H54 (cell line): ENCODE measurements at places on chromosomes 5 and 9.

- no peak for DNase-seq
Observed at GRCh38 chr5:77210091-77210963, at the start of gene PDE8B. PDE8B (plus strand) TSS chr5:77210680; CDS start chr5:77210926, 246 bp downstream.

GRCh38 chr9:91433180-91433579, 9.5 kb upstream of the NFIL3 start:
- DNase-seq, result peak; percentile 70

- no peak for DNase-seq
Observed at GRCh38 chr5:58842852-58843251, 260.0 kb downstream of the RAB3C start.

GRCh38 chr5:1035421-1036405, 27.1 kb downstream of the NKD2 start:
- no peak for DNase-seq

DNA sequence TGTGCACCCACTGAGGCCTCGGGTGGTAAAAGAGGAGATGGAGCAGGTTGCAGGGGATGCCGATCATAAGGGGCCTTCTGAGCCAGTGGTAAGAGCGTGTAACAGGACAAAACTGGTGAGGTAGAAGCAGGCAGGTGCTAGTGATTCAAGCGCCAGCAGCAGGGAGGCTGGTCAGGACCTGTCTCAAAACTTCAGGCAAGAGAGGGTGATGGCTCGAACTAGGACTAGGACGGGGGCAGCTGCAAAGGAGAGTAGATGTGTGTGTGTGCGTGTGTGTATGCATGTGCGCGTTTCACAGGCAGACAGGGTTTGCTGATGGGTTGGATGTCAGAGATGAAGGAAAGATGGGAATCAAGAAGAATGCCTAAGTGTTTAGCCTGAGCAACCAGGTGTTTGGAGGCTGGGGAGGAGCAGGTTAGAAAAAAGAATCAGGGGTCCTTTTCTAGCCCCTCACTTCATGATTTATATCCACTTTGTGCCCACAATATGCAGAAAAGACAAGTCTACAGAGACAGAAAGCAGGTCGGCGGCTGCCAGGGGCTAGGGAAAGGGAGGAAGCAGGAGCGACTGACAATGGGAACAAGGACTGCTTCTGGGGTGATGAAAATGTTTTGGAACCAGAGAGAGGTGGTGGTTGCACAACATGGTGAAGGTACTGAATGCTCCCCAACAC, 15.2 kb downstream of the HRH2 start:
- no peak for DNase-seq

DNA sequence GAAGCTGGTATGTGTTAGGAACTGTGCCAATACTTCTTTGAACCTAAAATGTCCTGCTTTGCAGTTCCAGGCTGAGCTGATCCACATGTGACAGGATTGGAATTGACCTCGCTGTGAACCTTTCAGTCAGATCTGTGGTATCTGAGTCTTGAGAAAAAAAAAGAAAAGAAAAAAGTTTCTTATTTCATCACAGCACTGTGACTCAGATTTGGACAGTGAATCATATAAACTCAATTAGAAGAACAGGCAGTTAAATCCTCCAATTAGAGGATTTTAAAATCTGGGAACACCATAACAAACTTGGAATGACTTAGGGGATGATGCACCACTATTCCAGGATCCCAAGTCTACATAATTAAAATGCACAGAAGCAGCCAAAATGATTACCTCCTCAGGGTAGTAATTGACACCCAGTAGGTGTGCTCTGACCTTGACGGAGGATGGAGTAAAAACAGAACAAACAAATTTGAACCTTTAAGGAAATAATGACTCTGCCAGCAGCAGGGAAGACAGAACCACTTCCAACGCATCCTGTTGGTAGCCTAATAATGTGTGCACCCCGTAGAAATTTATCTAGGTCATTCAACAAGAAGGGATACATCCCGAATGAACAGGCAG, 57.8 kb upstream of the RAI14 start:
- peak; percentile 39 for DNase-seq

DNA sequence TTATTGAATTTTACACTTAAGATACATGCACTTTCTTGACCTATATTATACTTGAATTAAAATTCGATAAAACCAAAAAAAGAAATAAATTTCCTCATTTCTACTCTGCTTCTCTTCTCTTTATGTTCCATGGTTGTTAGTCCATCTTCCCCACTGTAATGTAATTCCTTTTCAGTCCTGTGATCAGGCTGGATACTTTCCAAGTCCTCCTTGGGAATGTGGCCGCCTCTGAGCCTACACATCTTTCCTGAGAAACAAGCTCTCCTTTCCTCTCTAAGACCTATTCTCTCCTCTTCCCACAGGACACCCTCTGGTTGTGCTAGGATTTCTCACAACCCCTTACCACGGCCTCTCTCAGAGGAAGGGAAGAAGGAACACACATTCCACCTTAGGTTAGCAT, 285.1 kb downstream of the DNAH5 start:
- no peak for DNase-seq

DNA sequence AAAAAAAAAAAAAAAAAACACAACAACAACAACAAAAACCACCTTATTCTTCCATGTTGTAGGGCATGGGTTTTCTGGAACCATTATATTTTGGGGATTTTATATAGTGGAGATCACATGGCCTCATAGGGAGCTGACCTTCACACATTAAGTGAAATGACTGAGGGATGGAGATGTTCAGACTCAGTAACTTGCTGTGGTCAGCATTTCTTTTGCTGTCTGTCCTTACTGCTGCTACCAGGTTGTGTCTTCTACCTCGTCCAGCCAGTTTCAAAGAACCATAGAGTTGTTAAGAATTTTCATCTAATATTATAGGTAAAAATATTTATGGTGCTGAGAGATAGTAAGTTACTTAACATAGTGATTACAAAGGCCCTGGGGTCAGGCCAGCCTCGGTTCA, 107.6 kb downstream of the PDE8B start:
- no peak for DNase-seq

DNA sequence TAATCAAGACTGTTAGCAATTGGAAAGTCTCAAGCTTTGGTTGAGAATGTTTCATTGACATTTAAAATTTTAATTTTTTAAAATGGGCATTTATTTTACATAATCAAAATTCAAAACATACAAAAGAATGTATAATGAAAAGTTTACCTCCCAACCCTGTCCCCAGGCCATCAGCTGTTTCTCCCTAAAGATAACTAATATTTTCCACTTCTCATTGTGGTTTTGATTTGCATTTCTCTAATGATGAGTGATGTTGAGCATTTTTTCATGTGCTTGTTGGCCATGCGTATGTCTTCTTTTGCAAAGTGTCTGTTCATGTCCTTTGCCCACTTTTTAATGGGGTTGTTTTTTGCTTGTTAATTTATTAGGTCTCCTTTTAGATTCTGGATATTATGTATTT, 11.4 kb upstream of the MACIR start:
- no peak for DNase-seq

DNA sequence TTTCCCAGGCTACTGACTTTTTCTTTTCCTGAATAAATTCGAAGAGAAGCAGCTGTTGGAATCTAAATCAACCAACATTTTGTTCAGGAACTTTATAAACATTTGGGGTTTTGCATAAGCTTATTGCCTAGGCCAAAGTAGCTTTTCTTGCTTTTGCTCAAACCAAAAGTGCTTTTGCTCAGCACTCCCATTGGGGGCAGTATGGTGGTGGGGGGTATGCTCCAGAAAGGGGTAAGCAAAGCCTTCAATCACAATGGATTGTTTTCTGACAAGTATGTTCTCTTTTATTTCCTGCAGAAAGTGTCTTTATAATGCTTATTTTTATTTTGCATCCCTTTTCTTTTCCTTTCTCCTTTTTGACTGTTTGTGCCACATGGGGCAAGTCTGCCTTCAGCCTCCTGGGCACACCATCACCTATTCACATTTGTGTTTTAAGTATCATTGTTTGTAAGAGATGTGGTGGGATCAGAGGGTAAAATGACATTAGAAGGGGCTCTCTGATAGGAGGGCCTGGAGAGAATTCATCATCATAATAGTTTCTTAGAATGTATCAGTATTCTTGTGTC, 86.0 kb downstream of the PRDM6 start:
- no peak for DNase-seq

DNA sequence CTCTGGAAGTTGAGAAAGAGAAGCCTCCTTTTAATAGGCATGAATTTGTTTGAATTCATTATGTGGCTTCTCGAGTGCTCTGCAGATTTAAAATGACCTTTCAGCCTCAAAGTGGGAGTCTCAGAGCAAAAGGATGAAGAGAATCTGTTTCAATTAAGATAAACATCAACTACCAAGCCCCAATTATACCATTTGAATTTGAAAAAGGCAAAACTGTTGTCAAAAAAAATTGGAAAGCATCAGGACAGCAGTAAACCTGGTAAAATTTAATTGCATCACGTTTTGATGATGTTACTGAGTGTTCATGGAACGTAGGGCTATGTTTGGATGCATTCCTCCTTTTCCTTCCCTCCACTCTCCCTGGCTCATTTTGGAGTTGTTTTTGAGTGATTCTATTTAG, 637.2 kb downstream of the PDE4D start:
- DNase-seq, result no peak

- no peak for DNase-seq
Observed at GRCh38 chr5:55407059-55407684, 99.4 kb downstream of the MTREX start.

GRCh38 chr9:110864011-110864410, 174.3 kb downstream of the LPAR1 start:
- DNase-seq, result no peak

DNA sequence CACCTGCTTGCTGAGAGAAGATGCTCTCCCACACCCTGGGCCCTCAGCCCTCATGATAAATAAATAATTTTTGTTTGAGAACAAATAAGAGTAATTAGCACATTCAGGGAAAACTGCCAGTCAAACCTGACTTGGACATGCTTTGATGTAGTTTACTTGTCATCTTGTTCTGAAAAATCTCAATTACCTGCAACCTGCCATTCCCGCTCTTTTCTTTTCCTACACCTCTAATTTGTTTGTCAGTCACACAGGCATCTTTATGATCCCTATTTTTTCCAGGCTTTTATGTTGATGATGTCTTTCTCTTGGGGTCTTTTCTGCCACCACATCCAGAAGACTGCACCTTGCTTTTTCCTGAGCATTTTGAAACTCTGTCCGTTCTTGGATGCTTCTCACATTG, 28.6 kb upstream of the TGFBI start:
- no peak for DNase-seq

DNA sequence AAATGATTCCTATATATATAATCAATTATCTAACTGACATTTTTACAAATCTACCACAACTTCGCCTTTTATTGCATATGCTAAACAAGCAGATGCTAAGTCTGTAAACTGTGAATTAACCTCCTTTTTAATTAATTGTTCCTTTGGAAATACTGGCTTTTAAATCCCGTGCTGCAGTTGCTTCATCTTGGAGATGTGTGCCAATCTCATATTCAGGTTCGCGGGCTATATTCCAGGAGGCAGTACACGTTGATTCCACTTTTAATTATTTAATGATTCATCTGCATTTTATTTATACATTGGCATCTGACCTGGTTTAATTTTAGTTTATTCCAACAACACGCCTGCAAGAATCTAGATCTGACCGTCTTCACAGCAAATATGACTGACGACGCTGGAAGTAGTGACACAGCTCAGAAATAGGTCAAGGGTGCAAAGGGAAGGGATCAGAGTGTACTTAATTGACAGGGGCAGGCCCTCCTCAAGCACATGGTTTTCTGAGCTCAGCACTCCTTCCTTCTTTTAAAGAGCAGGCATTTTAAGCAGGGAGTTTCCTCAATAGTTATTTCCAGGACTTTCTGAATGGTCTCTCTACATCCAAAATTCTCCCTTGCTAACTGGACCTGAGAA, 125.2 kb downstream of the GLIS3 start:
- DNase-seq, result no peak

- DNase-seq, result no peak
Observed at GRCh38 chr5:58767104-58767503, 184.2 kb downstream of the RAB3C start.
